ENCODE measurements at places on chromosomes 2 and 18.

- no peak overlapping the region for H3K4me3 ChIP-seq
- peak; percentile 12 for DNase-seq
- H3K36me3 ChIP-seq = no peaks in the 10 kb centered on the region
- H3K27ac ChIP-seq = no peak overlapping the region
- H3K27me3 ChIP-seq = no peaks in the 10 kb centered on the region
Observed at GRCh38 chr2:132651115-132652045, 18.6 kb downstream of the LYPD1 start.

DNA sequence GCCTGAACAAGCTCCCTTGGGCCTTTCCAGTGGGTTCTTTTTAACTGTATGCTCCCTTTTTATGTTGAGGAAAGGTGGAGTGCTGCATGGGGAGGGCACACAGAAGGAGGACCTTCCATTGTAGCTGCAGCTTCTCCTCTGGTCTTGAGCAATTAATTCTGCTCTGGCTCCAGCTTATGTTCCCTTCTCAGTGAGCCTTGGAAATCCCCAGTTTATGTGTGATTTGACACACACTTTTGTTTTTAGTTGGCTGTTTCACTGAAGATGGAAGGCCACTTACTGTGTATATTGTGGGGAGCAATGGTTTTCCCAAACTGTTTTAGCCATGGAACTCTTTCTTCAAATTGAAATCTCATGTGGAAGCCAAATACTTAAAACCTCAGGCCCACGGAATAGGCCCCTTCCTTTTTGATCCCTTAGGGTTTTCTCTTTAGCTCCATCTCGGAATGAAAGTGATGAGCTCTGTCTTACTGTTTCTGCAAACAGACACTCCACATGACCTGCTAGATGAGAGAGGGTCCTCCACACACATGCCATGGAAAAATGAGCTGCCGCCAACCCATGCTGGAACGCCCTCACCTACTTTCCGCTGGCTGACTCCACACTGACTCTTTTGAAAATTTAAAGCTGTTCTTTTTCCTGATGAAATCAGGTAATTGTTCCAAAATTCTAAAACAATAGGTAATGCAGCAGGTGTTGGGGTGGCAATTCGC, 280.9 kb upstream of the SIX2 start:
- H3K36me3 ChIP-seq = no peaks in the 10 kb centered on the region
- H3K4me1 ChIP-seq = no peaks in the 10 kb centered on the region
- no peak overlapping the region for H3K27ac ChIP-seq
- DNase-seq = no peak
- peaks cover 7% of the 10 kb centered on the region for H3K27me3 ChIP-seq

DNA sequence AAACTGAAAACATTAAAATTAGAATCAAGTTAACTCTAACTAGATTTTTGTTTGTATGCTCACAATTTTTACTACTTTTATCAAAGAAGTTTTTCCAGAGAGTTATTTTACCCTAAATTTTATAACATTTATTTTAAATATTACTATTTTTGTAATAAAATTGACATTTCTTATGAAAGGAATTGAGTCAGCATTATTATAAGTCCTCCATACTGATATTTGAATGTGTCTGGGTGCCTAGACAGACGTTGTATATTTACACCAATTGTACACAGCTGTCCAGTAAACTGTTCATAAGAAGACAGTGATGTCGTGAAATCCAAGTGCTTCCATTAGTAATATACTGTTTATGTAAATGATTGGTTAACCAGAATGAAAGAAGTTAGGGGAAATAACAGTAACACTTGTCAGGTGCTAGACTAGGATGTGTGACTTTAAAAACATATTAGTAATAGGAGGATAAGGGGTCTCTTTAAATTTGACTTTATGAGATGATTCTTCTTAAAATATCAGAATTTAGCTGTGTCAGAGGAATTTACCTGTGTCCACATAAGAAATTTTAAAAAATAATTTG, 73.7 kb downstream of the TANK start:
- no peak for DNase-seq
- no peak overlapping the region for H3K27ac ChIP-seq
- no peaks in the 10 kb centered on the region for H3K27me3 ChIP-seq
- peaks cover 14% of the 10 kb centered on the region for H3K36me3 ChIP-seq
- no peak overlapping the region for H3K4me3 ChIP-seq

DNA sequence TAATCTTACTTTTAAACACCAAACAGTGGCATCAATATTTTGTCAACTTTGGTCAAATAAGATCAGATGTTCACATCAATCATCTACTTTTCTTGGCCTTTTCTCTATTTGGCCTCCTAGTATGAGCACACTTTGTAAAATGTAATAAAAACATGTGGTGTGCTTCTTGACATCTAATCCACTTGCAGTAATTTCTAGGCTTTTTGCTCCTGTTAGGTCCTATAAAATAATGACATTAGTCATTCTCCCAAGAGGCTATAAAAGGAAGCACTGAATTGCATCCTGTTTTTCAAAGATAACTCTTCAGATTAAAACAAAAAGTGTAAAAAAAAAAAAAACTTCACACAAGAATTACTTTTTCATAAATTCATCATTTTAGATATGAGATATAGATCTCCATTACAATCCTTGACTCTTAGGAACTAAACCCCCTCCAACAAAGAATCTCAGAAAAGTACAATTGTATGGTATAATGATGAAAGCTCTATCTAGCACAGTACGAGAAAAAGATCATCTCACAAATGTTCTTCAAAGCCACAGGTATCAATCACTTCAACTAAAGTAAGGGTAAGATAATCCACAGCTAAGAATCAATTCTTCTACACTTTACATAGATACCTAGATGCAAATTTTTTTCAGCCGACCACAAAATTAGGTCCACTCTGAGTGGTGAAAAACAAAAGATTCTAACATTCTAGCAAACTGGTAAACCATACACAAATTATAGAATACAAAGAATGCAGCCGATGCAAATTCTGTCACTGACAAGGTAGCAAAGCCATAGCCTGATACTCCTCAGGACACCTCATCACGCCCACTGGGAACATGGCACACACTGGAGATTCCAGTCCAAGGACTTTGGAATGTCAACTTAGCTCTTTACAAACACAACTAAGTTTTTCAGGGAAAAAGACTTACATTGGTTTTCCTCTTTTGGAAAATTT, 2.7 kb downstream of the BCL2 start:
- H3K4me1 ChIP-seq = peaks cover 4% of the 10 kb centered on the region
- no peaks in the 10 kb centered on the region for H3K36me3 ChIP-seq
- DNase-seq = no peak
- H3K27ac ChIP-seq = no peak overlapping the region

DNA sequence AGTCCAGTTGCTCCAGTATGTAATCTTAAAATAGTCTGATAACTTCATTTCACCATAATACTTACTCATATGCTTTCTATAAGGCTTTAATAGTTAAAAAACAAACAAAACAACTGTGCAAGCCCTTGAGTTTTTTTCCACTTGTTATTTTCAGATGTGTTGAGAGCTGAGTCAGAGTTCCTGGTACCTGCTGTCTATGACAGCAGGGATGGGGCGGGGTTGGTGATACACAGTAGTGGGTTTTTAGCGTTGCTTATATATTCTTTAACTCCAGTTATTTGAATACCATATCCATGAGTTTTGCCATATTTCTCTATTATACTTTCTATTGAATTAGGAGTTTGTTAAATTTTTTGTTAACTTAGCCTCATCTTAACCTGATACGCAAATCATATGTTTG, 5.0 kb downstream of the NAPG start:
- no peaks in the 10 kb centered on the region for H3K36me3 ChIP-seq
- H3K4me1 ChIP-seq = peaks cover 40% of the 10 kb centered on the region
- no peaks in the 10 kb centered on the region for H3K27me3 ChIP-seq
- H3K27ac ChIP-seq = peak overlapping the region; percentile 55

- H3K36me3 ChIP-seq = peaks cover 9% of the 10 kb centered on the region
- H3K27me3 ChIP-seq = no peaks in the 10 kb centered on the region
- H3K27ac ChIP-seq = peak overlapping the region; percentile 64
Observed at GRCh38 chr18:48687346-48688042, 148.7 kb downstream of the CTIF start.

DNA sequence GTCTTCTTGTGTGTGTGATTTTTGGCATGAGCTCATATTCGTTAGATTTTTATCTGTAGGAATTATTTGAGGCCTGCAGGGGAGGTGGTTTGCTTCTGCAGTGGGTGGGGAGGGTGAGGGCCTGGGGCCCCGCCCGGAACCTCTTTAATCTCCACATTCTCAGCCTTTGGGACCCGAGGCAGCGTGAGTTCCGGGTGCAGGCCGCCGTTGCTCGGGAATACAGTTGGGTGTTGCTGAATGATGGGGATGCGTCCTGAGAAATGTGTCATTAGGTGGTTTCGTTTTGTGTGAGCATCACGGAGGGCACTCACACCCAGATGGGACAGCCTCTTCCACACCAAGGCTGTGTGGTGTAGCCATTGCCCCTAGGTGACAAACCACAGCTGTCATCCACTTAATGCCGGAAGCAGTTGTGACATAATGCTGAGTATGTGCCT, 13.7 kb upstream of the GAL3ST2 start:
- no peaks in the 10 kb centered on the region for H3K27me3 ChIP-seq
- no peak for DNase-seq
- H3K36me3 ChIP-seq = no peaks in the 10 kb centered on the region
- no peaks in the 10 kb centered on the region for H3K4me1 ChIP-seq

DNA sequence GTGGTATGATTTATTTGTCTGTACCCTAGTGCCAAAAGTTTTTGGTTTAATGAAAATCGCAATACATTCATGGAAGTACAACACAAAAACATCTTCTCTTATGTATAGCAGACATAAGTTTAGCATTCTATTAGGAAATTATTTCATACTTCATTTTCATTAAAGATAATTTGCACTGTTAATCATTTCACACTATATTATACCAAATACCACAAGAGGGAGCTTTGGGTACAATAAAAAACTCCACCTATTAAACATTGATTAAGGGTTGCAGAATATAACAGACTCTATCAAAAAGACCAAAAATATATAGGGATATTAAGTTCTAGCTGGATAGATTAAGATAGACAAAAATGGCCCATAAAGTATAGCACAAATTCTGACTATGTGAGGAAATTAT, 79.0 kb downstream of the SLC66A3 start:
- DNase-seq = no peak
- no peak overlapping the region for H3K27ac ChIP-seq
- H3K4me3 ChIP-seq = no peak overlapping the region
- H3K27me3 ChIP-seq = no peaks in the 10 kb centered on the region
- H3K36me3 ChIP-seq = no peaks in the 10 kb centered on the region

- no peaks in the 10 kb centered on the region for H3K36me3 ChIP-seq
- no peak overlapping the region for H3K4me3 ChIP-seq
- no peaks in the 10 kb centered on the region for H3K4me1 ChIP-seq
- DNase-seq = no peak
Observed at GRCh38 chr2:75462721-75463120, 98.0 kb downstream of the EVA1A start.

DNA sequence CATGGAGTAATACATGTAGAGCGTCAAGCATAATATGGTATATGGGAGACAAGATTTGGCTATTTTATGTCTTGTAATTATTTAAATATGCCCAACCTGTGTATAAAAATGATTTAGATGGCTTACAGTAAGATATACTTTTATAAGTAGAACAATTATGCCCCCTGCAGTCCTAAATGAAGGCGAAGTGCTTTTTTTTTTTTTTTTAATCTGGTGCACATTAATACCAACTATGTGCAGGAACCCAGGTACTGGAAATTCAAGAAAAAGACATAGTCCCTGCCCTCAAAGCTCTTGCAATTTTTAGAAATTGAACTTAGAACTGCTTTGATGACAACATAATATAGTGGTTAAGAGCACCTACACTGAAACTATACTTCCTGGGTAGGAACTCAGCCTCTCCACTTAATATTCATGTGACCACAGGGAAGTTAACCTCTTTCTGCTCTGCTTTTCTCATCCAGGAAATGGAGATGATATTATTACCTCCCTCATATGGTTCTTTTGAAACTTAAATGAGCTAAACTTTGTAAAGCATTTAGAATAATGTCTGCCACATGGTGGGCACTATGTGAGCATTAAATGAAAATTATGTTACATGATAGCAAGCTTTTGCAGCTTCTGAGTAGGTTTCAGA, 38.1 kb downstream of the AFTPH start:
- no peaks in the 10 kb centered on the region for H3K27me3 ChIP-seq
- peaks cover 8% of the 10 kb centered on the region for H3K4me1 ChIP-seq
- no peak overlapping the region for H3K4me3 ChIP-seq
- H3K36me3 ChIP-seq = no peaks in the 10 kb centered on the region
- DNase-seq = no peak
- H3K27ac ChIP-seq = no peak overlapping the region

DNA sequence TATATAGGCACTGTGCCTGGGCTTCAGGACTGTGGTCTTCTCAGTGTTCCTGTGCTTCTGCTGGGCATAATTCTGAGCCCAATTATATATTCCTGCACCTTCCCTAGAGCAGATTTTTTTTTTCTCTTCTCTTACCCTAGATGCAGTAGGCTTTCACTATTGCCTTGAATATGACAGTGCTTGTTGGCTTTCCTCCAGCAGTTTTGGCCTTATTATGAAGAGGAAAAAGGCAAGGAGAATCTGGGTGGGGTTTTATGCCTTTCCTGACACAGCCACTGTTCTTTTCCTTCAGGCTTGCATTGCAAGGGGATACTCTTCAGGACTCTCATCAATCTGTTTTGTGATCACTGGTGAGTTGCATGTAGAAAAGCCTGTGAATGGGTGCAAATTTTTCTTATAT, 221.9 kb upstream of the CELF4 start:
- no peaks in the 10 kb centered on the region for H3K4me1 ChIP-seq
- H3K27me3 ChIP-seq = no peaks in the 10 kb centered on the region
- H3K27ac ChIP-seq = no peak overlapping the region
- no peaks in the 10 kb centered on the region for H3K36me3 ChIP-seq
- H3K4me3 ChIP-seq = no peak overlapping the region

DNA sequence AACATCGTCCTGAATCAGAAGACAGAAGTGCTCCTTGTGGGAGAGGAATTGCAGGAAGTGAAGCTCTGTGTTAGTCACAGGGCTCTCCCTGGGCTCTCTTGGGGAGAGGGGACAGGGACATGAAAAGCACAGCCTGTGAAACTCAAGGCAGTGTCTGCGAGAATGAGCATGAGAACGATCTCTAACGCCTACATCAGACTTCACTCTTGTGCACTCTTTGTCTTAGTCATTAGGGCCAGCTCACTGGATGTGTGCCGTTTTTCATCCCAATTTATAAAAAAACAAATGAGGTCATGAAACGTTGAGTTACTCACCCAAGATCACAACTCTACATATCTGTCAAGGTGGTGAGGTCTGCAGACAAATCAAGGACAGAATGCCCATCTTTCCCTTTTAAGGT, 27.0 kb upstream of the TWIST2 start:
- H3K27ac ChIP-seq = no peak overlapping the region
- H3K27me3 ChIP-seq = peaks cover 3% of the 10 kb centered on the region
- no peak for DNase-seq

GRCh38 chr18:22971038-22971437, 37.9 kb downstream of the RBBP8 start:
- no peak overlapping the region for H3K27ac ChIP-seq
- H3K4me1 ChIP-seq = no peaks in the 10 kb centered on the region
- DNase-seq = no peak
- H3K36me3 ChIP-seq = no peaks in the 10 kb centered on the region
- no peaks in the 10 kb centered on the region for H3K27me3 ChIP-seq

- peaks cover 5% of the 10 kb centered on the region for H3K4me1 ChIP-seq
- H3K4me3 ChIP-seq = no peak overlapping the region
- H3K36me3 ChIP-seq = no peaks in the 10 kb centered on the region
- H3K27me3 ChIP-seq = no peaks in the 10 kb centered on the region
- no peak overlapping the region for H3K27ac ChIP-seq
Observed at GRCh38 chr18:74617486-74617885, 19.8 kb downstream of the ZNF407 start.

- H3K4me3 ChIP-seq = no peak overlapping the region
- no peak for DNase-seq
- no peaks in the 10 kb centered on the region for H3K4me1 ChIP-seq
- no peaks in the 10 kb centered on the region for H3K27me3 ChIP-seq
- no peak overlapping the region for H3K27ac ChIP-seq
Observed at GRCh38 chr2:233795735-233796171, 17.6 kb downstream of the MROH2A start.

Measured in adrenal gland (tissue), 19 donors.